ENCODE measurements at places on chromosomes 2 and 18.
A peak's percentile ranks its signal among the peaks of the same experiment; 100 is the strongest.

DNA sequence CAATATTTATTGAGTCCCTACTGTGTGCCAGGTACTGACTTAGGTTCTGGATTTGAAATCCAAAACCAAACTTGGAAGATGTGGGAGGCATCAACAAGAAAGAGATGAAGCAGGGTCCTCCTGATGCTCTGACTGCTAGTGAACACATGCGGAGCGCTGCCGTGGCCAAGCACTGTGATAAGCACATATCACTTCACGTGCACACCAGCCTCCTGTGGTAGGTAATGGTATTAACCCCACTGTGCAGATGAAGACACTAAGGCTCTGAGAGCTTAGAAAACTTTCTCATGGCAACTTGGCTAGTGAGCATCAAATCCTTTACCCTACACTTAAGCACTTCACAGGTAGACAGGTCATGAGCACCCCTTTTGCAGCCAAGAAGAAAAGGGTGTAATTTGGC, 216.1 kb downstream of the HAUS1 start:
- DNase-seq: no peak

DNA sequence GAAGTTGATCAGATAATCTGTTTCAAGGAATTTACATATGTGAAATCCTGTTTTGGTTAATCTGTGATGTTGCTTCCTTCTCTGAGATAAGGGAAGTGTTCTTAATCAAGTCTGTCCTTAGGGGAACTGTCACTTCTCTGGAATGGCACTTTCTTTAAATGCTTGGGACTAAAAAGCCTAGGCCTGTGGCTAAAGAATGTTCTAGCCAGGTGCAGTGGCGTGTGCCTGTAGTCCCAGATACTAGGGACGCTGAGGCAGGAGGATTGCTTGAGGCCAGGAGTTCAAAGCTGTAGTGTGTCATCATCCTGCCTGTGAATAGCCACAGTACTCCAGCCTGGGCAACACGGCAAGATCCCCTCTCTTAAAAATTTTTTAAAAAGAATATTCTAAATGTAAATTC, 217.6 kb upstream of the SIX3 start:
- no peak for DNase-seq

GRCh38 chr18:61995618-61996017, 102.8 kb upstream of the RNF152 start:
- no peak for DNase-seq

GRCh38 chr2:1548910-1549673, 135.8 kb downstream of the TPO start:
- no peak for DNase-seq

DNA sequence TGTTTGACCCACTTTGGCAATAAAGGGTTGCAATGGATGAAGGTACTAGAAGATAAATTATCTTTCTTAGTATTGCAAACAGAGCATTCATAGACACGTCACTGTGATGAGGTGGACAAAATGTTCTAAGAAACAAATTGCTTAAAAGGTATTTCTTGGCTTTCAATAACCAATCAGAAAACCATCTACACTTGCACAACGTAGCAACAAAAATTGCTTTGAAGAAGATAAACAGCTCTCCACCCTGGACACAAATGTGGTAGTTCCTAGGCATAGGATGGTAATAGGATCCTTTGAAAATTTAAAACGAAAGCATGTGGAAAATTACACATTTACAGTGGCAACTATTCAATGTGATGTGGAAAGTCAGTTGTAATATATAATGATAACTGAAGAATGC, 439.9 kb upstream of the ETAA1 start:
- DNase-seq: peak; percentile 23

- DNase-seq: no peak
Measured at GRCh38 chr2:31087491-31087890, 50.7 kb downstream of the GALNT14 start.

GRCh38 chr2:21890041-21890440, 766.3 kb downstream of the TDRD15 start:
- no peak for DNase-seq

GRCh38 chr2:168190590-168191336, 56.6 kb downstream of the STK39 start:
- DNase-seq: no peak

DNA sequence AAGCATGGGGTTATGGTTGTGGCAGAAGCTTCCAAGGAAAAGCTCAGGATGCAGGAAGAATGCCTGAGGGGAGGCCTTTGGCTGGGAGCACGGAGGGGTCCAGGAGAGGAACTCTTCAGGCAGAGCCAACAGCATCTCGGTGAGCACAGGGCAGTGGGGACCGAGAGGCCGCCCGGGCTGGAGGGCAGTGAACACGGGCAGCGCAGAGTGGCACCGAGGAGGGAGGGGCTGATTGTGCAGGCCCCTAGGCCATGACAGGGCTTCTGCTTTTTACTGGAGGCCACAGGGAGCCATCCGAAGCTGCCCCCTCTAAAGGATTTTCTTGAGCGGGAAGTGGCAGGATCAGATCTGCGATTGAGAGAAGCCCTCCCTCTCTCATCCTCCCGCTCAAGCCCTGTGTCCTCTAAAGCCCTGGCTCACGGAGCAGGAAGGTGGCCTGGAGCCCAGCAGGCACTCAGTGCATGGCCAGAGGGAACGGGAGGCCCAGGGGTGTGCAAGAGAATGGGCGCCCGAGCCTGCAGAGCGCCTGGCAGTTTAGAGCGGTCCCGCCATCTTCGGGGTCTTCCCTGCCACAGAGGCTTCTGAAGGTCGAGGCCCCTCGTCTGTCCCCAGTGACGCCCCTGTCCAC, 110.0 kb upstream of the STON1 start:
- no peak for DNase-seq

- no peak for DNase-seq
Measured at GRCh38 chr2:219028141-219028540, 13.2 kb downstream of the CFAP65 start.

GRCh38 chr18:42155024-42155423, 200.0 kb downstream of the PIK3C3 start:
- no peak for DNase-seq

GRCh38 chr2:2653231-2653630, 322.2 kb upstream of the MYT1L start:
- DNase-seq: no peak

GRCh38 chr2:238869-239268, 25.0 kb downstream of the SH3YL1 start:
- DNase-seq: no peak

DNA sequence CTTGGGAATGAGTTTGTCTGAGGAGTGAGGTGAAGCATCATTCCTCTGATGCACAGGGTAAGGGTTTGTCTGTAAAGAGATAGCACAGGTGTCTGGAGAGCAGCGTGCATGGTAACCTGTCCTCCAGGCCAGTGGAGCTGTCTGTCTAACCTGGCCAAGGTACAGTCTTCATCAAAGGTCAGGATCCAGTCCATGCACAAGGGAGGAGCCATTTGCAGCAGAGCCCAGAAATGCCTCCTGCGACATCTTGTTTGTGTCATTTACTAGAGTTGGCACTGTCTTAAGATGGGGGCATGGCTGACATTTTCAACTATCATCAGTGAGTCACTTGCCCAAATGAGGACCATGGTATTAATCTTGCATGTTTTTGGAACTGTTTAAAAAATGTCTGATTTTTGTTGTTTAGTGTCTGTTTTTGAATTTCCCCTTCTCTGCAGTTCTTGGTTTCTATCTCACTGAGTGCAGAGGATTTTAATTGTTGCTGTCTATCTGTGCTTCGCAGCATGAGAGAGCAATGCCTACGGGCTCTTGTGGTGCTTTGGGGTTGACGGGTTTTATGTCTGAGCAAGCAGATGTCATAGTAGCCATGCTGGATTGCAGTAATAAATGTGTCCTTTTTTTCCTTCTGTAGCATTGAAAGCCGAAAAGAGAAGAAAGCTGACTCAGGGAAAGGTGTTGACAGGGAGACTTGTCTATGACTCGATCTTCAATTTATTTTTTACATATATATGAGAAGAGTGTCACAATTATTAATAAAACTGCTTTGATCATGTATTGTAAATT, 91.3 kb downstream of the DPP4 start:
- no peak for DNase-seq

- DNase-seq: peak; percentile 98
Measured at GRCh38 chr18:158128-159036, at the start of gene USP14. TSS of gene USP14 (plus strand) at chr18:158557. CDS start at chr18:158699, 142 bp downstream.

- peak; percentile 2 for DNase-seq
Measured at GRCh38 chr2:88307817-88308216, 137.7 kb downstream of the THNSL2 start.

DNA sequence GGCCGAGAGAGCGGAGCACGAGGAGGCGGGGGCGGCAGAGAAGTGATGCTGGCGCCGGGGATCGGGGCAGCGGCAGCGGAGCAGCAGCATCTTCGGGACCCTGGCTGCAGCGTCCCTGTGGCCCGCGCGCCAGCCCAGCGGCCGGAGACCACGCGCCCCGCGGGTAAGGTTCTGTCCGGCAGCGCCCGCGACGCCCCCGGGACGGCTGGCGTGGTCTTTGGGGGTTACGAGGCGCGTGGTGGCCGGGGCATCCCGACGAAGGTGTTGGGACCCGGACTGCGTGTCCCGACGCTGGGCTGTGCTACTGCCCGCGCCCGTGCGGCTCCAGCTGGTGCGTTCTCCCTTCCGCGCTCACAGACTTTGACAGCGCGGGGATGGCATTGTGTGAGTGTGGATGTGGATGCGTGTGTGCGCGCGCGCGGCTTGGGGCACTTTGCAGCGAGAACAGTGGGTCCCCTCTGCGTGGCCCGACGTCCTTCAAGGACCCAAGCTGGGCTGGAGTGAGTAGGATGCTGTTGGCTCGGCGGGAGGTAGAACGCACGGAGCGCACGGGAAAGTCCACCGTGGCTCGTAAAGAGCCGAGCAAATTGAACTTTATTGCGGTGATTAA, 405.0 kb downstream of the XIRP2 start:
- peak; percentile 45 for DNase-seq

DNA sequence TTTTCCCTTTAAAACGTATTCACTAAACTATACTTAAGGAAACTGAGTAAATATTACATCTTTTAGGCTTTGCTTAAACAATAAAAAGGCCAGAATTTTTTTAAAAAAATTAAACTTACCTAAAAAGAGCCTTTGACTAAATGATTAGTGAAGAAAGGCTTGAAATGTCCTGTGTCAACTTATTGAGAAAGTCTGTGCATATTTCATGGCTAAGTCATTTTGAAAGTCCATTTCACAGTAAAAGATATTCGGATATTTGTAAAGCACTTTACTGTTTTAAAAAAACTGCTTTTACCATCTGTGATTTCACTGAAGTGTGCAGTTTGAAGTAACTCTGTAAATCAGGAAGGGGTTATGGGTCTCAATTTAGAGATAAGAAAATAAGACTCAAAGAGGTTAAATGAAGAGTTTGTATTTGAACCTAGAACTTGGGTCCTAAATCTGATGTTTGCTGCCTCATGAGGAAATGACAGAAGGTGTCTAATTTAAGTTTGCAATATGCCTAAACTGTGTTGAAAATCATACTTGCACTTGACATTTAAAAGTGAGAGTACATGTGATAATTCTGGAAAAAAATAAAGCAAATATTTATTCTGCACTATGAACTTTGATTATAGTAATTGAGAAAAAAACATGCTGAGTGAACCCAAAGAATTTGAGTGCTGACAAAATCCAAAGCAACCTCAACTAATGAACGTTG, 50.5 kb downstream of the RAB27B start:
- no peak for DNase-seq

DNA sequence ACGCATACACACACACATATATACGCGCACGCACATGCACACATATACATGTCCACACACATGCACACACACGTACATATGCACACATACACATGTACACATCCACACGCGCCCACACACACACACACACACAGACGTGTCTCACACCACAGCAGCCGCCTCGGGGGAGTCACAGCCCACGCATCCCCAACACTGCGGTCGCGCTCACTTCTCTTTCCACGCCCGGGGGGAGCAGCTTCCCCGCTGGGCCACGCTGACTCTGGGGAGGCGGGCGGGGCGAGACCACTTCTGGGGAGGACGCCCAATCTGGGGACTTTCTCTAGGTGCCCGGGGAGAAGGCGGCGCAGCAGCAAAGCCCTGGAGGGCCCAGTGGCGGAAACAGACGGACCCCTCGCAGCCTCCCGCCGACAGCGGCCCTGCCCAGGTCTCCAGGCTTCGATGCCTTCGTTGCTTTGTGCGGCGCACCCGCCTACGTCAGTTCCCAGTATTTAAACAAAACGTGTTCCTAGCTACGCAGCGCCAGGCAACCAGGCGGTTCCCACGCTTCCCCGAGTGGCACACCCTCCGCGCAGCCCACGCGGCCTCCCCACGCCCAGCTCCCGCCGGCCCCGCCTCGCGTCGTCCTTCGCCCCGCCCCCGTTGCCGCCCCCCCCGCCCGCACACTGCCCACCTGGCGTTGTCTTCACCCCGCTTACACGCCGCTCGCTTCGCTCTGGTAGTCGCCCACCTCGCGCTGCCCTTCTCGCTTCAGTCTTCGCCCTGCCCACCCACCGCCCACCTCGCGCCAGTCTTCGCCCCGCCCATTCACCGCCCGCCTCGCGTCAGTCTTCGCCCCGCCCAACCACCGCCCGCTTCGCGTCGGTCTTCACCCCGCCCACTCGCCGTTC, 810 bp upstream of the RBFA start:
- peak; percentile 39 for DNase-seq

- DNase-seq: peak; percentile 72
Measured at GRCh38 chr2:225120186-225120585, 77.9 kb upstream of the DOCK10 start.

DNA sequence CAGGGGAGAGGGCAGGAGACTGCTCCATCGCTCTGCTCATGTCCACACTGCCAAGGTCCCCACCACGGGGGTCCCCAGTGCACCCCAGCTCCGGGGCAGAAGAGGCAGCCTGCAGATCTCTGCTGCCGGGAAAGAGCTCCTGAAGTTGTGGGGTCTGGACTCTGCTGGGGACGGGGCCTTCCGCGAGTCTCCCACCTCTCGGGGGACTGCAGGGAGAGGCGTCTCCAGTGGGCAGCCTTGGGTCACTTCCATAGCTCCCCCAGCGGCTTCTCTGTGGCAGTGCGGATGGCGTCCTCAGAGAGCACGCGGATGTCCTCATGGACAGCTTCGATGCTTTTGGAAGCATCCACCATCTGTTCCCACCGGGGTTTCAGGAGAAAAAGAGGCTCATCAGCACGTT, 10.7 kb downstream of the DTYMK start:
- no peak for DNase-seq

GRCh38 chr2:218278531-218279360, 8.4 kb downstream of the PNKD start:
- DNase-seq: no peak

GRCh38 chr2:124201713-124202112, 176.6 kb downstream of the CNTNAP5 start:
- peak; percentile 38 for DNase-seq

GRCh38 chr2:43201016-43201415, 25.4 kb downstream of the ZFP36L2 start:
- DNase-seq: no peak

GRCh38 chr2:43159797-43160196, 66.6 kb downstream of the ZFP36L2 start:
- no peak for DNase-seq

DNA sequence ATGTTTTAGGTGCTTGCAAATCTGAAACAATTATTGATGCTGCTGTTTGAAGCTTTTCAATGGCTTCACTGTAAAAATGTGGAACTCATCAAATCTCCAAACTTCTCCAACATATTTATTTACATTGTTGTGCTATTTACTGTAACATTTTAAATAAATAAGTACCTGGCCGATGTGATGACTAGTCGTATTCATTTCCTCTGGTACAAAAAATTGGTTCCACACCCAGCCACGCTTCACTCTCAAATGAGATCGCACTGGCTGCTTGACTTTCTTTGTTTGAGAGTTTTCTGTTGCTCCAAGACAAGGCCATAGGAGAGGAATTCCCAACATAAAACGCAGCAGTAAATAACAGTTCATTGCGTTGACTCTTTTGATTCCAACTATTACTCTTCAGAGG, 32.0 kb downstream of the CDH19 start:
- DNase-seq: no peak

Data from cardiac fibroblast (primary cell).